Stimulated activated CD4-positive, alpha-beta T cell treated with anti-CD3 and anti-CD28 coated beads, Interleukin-1b, Interleukin-23, amount 100 ng/mL, for 24 hours (primary cell): ENCODE measurements at places on chromosomes 3 and 15.

DNA sequence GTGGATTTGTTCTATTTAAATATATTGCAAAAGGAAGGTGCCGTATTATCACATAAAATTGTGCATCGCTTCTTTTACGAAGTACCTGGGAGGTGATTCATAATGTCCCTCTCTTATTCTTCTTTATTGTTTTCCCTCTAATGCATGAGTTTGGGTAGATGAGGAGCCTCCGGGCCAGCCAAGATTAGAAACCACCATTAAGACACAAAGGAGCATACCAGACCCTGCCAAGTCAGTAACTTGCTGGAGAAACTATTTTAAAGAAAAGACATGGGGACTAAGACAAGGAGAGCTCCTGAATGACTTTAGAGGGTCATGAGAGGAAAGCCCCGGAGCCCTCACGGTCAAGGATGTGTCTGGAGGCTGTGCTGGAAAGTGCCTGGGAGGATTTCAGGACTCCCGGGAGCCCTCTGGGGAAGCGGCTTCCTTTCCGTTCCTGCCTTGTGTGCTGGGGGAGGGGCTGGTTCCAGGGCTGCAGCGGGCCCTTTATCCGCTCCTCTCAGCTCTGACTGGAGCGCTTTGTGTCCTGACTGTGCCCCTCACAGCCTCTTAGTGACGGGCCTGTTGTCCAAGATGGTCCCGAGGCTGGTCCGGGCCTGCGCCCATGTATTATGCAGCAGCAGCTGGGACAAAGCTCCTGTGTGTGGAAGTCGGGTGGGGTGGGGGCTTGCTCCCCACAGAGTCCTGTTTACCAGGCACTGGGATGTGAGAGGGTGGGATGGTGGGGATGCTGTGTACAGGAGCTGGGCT lies 35.7 kb downstream of the CORO2B start:
- DNase-seq = no peak

DNA sequence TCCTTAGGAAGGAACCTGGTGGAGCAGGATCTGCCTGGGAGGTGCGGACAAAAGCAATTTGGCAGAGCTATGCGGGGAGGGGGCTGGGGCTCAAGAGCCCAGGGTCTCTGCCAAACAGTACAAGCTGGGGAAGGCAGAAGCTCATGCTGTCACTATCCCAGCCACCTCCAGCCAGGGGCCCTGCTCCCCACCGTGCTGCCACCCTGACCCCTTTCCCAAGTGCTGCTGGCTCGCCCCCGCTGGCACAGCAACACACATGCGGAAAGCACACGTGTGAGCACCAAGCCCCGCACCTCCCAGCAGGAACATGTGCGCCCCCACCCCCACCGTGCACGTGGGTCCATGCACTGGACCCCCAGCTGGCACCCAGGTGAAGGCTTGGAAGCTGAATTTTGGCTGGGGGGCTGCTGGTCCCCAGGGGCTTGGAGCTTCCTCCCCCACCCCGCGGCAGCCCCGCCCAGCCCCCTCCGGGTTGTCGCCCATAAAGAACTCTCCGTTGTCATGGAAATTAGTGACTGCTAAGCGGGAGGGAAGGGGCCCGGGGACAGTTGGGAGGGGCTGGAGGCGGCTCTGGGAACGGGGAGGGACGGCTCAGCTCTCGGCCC lies 742 bp downstream of the CAMKV start:
- no peak for DNase-seq

DNA sequence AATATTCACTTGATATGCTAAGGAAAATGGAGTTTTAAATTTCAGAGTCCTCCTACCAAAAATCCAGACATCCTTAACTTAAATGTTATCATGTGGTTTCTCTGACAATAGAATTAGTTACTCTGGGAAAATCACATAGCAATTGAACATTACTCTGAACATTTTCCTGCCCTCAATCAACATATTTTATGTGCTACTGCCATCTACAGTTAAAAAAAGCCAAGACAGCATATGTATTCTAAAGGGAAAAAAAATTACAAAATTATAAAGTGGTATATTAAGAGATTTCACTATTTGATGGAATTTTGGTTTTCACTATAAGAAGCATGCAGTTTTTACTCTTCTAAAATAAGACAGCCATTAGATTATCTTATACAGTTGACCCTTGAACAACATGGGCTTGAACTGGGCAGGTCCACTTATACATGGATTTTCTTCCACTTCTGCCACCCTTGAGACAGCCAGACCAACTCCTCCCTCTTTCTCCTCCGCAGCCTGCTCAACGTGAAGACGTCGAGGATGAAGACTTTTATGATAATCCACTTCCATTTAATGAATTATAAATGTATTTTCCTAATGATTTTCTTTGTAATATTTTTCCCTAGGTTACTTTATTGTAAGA lies 122.3 kb downstream of the ATP1B3 start:
- DNase-seq = no peak

DNA sequence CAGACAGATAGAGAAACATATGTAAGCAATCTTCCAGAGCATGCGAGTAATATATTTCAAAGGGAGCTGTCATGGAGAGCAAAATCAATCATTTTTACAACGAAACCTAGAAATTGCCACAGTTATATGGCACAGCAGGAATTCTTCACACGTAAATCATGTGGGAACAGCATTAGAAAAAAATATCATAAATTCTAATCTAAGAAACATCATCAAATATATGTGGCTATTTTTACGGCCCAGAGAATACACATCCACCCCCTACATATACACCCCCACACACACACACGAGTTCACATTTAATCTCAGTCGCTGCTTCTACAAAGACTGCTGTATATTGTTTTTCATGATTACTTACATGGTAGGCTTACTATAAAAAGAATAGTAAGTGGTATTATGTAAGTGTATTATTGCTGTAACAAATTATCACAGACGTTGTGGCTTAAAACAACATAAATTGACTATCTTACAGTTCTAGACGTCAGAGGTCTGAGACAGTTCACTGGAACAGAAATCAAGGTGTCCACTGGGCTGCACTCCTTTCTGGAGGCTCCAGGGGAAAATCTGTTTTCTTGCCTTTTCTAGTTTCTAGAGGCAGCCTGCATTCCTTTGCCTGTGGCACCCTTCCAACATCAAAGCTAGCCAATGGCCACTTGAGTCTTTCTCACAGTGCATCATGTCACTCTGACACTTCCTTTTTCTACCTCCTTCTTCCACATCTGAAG lies 363.3 kb downstream of the ULK4 start:
- no peak for DNase-seq

- DNase-seq = no peak
These were observed 10.6 kb upstream of the TM4SF1 start for GRCh38 chr3:149388001-149388440.

DNA sequence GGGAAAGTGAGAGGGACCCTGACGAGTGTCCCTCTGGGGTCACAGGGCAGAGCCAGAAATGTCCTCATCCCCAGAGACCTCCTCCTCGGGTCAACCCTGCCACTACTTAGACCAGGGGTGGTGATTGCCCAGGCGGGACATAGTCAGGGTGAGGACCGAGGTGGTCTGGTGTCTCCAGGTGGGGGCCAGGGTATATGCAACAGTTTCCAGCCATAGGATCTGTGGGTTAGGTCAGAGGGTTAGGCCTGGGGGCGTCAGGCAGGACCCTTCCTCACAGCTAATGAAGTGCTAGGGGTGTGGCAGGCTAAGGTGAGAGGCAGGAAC lies 22.3 kb upstream of the FBLN2 start:
- DNase-seq = no peak

DNA sequence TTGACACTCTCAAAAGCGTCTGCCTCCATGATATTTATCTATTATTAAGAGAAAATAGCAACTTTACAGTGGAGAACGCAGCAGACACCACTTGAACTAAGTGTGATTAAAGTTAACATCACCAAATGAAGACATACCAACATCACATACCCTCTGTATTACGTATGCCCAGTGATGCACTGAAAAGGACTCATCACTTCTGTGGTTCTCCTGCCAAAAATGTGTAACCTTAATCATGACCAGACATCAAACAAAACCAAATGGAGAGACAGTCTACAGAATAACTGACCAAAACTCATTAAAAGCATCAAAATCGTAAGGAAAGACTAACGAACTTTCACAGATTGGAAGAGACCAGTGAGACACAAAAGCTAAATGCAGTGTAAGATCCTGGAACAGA lies 103.2 kb downstream of the PPP2R3A start:
- DNase-seq = no peak

DNA sequence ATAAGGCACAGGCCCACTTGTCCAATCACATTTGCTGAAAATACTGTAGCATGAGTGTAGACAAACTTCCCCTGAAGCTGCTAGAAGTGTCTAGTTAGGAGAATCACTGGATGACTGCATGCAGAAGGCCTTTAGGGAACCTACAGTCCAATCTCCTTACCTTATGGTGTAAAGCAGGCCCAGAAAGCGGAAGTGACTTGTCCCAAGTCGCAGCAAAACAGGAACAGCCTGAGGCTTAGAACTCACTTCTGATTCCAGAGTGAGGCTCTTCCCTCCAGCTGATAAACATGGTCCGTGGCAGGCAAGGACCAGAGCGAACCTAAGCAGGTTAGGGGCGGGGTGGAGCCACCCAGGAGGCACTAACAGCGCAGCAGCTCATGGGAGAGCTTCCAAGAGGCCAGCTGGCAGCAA lies 2.5 kb downstream of the GRAMD2A start:
- DNase-seq = no peak

DNA sequence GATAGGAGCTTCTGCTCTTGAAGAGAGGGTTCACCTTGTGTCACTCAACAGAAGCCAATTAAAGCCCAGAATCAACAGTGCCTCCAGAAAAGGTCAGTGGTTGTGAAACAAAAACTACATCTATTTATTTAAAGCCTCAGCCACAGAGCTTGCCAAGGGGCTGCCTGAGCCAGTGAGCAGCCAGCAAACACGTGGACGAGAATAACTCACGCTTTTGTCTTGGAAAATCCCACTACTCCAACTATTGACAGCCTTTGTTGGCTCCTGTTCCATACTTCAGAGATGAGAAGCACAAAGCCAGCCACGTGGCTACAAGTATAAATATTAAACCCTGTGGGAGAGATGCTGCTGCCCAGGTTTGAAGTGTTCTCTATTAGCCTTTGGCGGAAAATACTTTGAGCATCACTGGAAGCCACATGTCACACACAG lies 10.3 kb downstream of the GPR156 start:
- no peak for DNase-seq

DNA sequence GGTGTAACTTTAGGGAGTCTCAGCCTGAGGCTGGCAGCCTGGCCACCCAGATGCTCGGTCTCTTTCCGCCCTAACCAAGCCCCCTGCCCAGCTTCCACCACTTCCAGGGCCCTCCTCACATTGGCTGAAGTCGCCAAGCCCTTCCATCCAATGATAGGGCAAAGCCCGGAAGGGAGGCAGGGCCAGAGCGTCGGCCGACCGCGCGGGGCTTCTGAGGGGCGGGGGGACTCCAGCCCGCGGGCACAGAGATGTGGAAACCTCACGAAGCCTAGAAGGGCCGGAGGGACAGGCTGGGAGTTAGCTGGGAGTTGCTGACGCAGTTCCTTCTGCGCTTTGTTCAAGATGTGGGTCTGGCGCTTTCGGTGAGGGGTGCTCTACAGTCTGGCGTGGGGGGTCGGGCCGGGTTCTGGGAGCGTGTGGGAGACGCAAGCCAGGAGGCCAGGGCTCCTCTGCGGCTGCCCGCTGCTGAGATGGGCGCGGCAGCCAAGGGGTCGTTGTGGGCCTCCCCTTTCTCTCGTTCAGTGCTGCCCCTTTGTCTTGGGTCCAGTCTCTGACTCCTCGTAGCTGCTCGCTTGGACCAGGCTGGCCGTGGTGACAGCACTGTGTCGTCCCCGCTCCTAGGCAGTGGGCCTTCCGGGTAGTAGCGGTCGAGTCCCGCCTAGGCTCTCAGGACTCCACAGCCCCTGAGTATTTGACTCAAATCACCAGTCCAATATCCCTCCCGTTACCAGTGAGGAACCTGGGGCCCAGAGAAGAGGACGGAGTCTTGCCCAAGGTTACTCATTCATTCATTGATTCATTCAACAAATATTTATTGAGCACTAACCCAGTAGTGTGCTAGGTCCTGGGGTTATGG lies at the start of gene ZNF660:
Gene ZNF660, plus strand, starts transcription at position 319 of the 856 bp plus-strand sequence. CDS start 9,230 bp downstream, outside the sequence.
- no peak for DNase-seq

GRCh38 chr3:165196577-165197480 lies 645 bp upstream of the SLITRK3 start:
- no peak for DNase-seq

DNA sequence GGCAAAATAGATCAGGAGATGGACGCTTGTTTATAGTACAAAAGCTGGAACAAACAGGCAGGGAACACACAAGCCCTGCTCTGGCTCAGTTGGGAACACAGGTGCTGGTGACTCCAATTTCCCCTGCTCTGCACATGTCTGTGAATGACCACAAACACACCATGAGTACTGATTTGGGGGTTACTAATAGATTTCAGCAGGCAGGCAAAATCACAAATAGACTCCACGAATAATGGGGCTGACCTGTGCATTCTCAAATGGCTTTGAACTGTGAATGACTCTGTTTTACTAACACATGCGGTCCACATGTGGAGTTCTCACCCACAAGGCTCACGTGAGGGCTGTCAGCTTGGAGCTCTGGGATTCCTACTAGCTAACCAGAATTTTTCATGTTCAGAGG lies 3.9 kb downstream of the RTP3 start:
- DNase-seq = no peak

GRCh38 chr3:56593455-56594158 lies 36.6 kb downstream of the CCDC66 start:
- DNase-seq = no peak

GRCh38 chr3:52120556-52121463 lies 33.4 kb downstream of the POC1A start:
- no peak for DNase-seq

- no peak for DNase-seq
These were observed 100.0 kb downstream of the THBS1 start for GRCh38 chr15:39680868-39681267.

GRCh38 chr3:73485877-73486330 lies 138.8 kb downstream of the PDZRN3 start:
- no peak for DNase-seq

DNA sequence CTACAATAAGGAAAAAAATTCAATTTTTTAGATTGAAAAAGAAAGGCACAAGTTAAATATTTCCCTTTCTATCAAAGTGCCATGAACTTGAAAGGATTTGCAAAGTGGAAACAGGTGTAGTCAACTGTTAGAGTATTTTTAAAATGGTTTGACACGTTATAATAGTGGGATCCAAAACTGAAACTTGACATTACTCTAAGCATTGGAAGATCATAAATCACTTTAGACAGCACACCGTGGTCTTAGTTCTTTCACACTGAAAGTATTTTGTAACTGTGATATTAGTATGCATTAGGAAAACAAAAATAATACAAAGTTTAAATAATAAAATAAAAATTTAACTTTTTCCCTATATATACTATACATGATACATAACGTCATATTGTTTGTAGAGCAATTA lies 933.1 kb downstream of the EPHA3 start:
- DNase-seq = no peak

DNA sequence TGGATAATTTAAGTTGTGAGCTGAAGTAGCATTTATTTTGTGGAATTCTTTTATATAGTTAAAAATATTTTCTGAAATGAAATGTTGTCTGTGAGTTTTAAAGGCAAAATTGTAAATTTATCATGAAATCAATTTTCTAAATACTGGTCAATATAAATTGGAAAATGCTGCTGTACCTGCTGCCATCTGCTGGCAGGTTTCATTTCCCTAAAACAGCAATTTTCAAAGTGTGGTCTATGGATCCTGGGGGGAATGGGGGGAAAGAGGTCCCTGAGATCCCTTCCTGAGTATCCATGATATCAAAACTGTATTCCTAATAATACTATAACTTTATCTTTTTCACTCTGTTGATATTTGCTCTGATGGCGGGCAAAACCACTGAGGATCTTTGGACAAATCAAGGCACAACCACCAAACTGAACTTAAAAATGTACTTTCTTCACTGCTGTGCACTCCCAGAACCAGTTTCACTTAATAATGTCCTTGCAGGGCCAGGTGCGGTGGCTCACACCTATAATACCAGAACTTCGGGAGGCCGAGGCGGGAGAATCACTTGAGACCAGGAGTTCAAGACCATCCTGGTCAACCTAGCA lies 17.2 kb upstream of the CCR4 start:
- DNase-seq = no peak
